ENCODE measurements at places on chromosomes 4 and X. TPM values are rescaled to one million over a fixed set of nuclear protein-coding genes. Genes with fewer than 3 reads are reported as not detected.

The PDCL2 gene
- total RNA-seq, result not detected

The S100G gene
- total RNA-seq, result not detected

The MID1IP1 gene
- 24.3 TPM for total RNA-seq

The CTAG1B gene
- total RNA-seq, result not detected

The PPM1K gene
- 168 TPM for total RNA-seq

The CT45A2 gene
- total RNA-seq, result not detected

The AREG gene
- 26.6 TPM for total RNA-seq

The SMR3B gene
- total RNA-seq, result not detected

The GAGE12H gene
- total RNA-seq, result not detected

The CLCN4 gene
- total RNA-seq, result 15.6 TPM

The TEX13C gene
- total RNA-seq, result not detected

The ZFP42 gene
- total RNA-seq, result not detected

GRCh38 chrX:104195013-104195412 is 28.8 kb downstream of the FAM199X start:
- H3K27me3 ChIP-seq, result no peaks in the 10 kb centered on the region
- no peak for DNase-seq
- peaks cover under 1% of the 10 kb centered on the region for H3K36me3 ChIP-seq
- no peak overlapping the region for H3K27ac ChIP-seq
- no peaks in the 10 kb centered on the region for H3K4me1 ChIP-seq

- H3K4me3 ChIP-seq, result no peak overlapping the region
- no peak overlapping the region for H3K27ac ChIP-seq
- H3K36me3 ChIP-seq, result no peaks in the 10 kb centered on the region
- no peaks in the 10 kb centered on the region for H3K4me1 ChIP-seq
- no peaks in the 10 kb centered on the region for H3K27me3 ChIP-seq
These were observed 605.8 kb upstream of the TENM3 start for GRCh38 chr4:181637186-181638105.

- no peak overlapping the region for H3K27ac ChIP-seq
- DNase-seq, result no peak
- H3K27me3 ChIP-seq, result no peaks in the 10 kb centered on the region
These were observed 151.6 kb downstream of the EMCN start for GRCh38 chr4:100366213-100366612.

- no peaks in the 10 kb centered on the region for H3K4me1 ChIP-seq
- no peaks in the 10 kb centered on the region for H3K36me3 ChIP-seq
- no peak for DNase-seq
- H3K4me3 ChIP-seq, result no peak overlapping the region
These were observed 1973.0 kb upstream of the AGA start for GRCh38 chr4:179415037-179415846.

GRCh38 chr4:36786519-36786918 is 458.0 kb upstream of the NWD2 start:
- H3K27me3 ChIP-seq, result no peaks in the 10 kb centered on the region
- H3K27ac ChIP-seq, result no peak overlapping the region
- no peak overlapping the region for H3K4me3 ChIP-seq

DNA sequence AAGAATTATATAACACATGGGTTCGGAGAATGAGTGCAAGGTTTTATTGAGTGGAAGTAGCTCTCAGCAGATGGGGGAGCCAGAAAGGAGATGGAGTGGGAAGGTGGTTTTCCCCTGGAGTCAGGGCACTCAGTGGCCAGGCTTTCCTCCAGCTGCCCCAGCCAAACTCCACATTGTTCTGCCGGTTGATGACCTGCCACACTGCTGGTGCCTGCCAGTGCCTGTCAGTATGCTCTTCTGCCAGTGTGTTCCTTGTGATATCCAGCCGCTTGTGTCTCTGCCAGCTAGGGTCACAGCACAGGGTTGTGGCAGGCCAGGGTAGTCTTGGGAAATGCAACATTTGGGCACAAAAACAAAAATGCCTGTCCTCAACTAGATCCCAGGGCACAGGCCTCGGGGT is 604.8 kb upstream of the TECRL start:
- no peak overlapping the region for H3K4me3 ChIP-seq
- no peak for DNase-seq
- H3K27me3 ChIP-seq, result no peaks in the 10 kb centered on the region
- no peaks in the 10 kb centered on the region for H3K36me3 ChIP-seq
- no peaks in the 10 kb centered on the region for H3K4me1 ChIP-seq

DNA sequence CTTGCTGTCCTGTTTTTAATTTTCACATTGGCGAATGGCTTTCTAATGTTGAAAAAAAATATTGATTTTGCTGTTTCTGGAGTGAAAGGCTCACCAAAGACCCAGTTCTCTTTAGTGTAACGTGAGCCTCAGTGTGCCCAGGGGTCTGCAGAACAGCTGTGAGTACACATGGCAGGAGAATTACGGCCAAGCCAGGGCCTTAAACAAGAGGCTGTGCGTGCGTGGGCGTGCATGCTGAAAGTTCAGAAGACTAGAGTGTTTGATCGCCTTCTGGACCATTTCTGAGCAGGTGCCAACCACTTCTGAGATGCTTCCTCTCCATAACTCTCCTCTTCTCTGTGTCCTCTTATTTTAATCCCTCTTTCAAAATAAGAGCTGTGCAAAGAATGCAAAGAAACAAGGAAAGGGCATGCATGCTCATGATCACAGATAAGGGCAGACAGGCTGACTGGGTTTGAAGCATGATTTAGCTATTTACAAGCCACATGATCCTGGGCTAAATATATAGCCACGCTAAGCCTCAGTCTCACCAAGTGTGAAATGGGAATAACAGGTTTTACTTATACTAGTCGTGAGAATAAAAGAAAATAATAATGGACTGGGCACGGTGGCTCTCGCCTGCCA is 9.9 kb downstream of the PHEX start:
- no peaks in the 10 kb centered on the region for H3K27me3 ChIP-seq
- H3K36me3 ChIP-seq, result no peaks in the 10 kb centered on the region
- no peak overlapping the region for H3K4me3 ChIP-seq
- H3K27ac ChIP-seq, result no peak overlapping the region

- no peak overlapping the region for H3K27ac ChIP-seq
- H3K36me3 ChIP-seq, result no peaks in the 10 kb centered on the region
- no peaks in the 10 kb centered on the region for H3K27me3 ChIP-seq
- no peak for DNase-seq
- H3K4me3 ChIP-seq, result no peak overlapping the region
These were observed 56.5 kb downstream of the STAG2 start for GRCh38 chrX:124018023-124018422.

- no peak overlapping the region for H3K27ac ChIP-seq
- H3K27me3 ChIP-seq, result no peaks in the 10 kb centered on the region
- H3K36me3 ChIP-seq, result no peaks in the 10 kb centered on the region
- H3K4me1 ChIP-seq, result no peaks in the 10 kb centered on the region
- no peak for DNase-seq
- H3K4me3 ChIP-seq, result no peak overlapping the region
These were observed 5.1 kb downstream of the TIMP1 start for GRCh38 chrX:47587091-47587891.

DNA sequence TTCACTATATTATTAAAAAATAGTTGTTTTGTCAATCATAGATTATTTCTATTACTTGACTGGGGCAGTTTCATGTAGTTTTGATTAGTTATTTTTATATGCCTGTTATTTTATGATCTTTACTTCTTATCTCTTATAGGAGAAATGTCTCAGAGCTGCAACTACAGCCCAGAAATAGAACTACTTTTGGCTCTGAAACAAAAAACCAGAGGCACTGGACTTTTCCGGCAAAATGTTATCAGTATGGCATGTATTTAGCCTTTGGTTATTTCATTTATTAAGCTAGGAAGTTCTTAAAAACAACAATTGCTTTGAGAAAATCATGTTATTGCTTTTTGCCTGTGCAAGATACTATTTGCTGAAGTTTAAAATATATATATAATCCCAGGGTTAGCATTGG is 566.5 kb downstream of the ANKRD50 start:
- no peaks in the 10 kb centered on the region for H3K36me3 ChIP-seq
- no peak overlapping the region for H3K4me3 ChIP-seq
- DNase-seq, result no peak
- H3K27me3 ChIP-seq, result no peaks in the 10 kb centered on the region

- H3K4me3 ChIP-seq, result no peak overlapping the region
- no peaks in the 10 kb centered on the region for H3K36me3 ChIP-seq
- H3K27ac ChIP-seq, result no peak overlapping the region
- peaks cover 4% of the 10 kb centered on the region for H3K27me3 ChIP-seq
These were observed 59.3 kb downstream of the WDFY3 start for GRCh38 chr4:84907145-84907544.

DNA sequence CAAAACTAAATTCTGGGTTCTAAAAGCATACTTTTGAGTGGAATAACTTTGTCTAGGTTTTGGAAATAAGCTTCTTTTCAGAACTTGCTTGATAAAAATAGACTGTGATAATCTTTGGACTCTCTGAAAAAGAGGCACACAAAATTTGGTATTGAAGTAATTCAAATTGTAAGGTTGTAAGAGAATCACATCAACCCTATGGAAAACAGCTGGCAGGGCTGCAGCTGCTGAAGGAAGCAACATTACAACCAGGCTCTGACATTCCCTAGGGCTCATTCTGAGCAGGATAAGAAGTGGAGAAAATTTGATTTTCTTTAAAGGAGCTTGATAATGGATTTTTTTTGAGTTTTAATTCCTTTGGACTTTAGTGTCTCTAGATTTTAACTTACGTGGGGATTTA is 147.6 kb downstream of the FSTL5 start:
- no peaks in the 10 kb centered on the region for H3K4me1 ChIP-seq
- H3K36me3 ChIP-seq, result no peaks in the 10 kb centered on the region
- no peak for DNase-seq
- H3K4me3 ChIP-seq, result no peak overlapping the region

DNA sequence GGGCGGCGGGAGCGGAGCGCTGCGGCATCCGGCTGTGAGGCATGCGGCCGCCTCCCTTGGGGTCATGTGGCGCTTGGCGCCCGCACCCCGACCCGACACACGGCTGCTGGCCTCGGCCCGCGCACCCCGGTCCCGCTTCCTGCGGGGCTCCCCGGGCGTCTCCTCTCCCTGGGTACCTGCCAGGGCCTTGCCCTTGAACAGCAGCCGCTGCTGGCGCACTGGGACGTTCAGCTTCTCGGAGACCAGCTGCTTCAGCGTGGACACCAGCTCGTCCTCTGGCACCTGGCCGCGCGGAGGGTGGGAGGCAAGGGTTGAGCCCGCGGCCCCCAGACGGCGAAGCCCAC is 391 bp downstream of the UBL4A start:
- H3K27ac ChIP-seq, result peak overlapping the region; percentile 86
- H3K36me3 ChIP-seq, result no peaks in the 10 kb centered on the region
- no peaks in the 10 kb centered on the region for H3K4me1 ChIP-seq

GRCh38 chr4:153438916-153439756 is 27.0 kb upstream of the TMEM131L start:
- peak overlapping the region; percentile 40 for H3K27ac ChIP-seq
- H3K27me3 ChIP-seq, result no peaks in the 10 kb centered on the region
- no peaks in the 10 kb centered on the region for H3K36me3 ChIP-seq

DNA sequence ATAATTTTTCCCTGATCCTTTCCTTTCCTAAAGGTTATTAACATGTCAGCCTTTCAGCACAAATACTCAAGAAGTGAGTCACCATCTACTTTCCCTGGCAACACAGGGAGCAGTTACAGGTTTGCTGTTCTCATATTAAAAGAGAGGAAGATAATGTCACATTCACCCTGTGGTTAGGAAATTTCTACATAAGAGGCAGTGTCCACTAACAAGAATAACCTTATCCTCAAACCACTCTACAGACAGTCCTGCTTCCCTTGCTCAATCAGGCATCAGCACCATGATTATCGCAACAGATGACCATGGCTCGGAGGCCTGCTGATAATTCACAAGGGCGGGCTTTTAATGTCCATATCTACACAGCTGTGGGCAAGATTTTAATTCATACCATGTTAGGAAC is 30.9 kb downstream of the RNF150 start:
- no peaks in the 10 kb centered on the region for H3K36me3 ChIP-seq
- H3K27ac ChIP-seq, result peak overlapping the region; percentile 22
- H3K27me3 ChIP-seq, result no peaks in the 10 kb centered on the region
- DNase-seq, result no peak

DNA sequence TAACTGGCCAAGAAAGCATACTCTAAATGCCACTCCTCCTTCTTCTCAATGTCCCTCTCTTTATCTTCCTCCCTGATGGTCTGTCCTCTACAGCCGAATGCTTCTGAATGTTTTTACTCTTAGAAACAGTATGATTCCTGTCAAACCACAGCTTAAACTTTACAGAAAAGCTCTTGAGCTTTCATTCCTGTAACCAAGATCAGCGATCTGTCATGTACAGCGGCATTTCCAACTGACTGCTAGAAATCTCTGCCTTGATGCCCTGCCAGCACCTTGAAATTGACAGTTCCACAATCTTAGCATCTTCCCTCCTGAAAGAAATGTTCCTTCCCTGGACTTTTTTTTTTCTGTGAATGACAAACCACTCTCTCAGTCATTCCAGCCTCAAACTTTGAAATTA is 11.5 kb upstream of the GATB start:
- H3K27me3 ChIP-seq, result no peaks in the 10 kb centered on the region
- H3K4me3 ChIP-seq, result no peak overlapping the region
- H3K27ac ChIP-seq, result no peak overlapping the region
- DNase-seq, result no peak

GRCh38 chr4:122346036-122346435 is 32.8 kb upstream of the ADAD1 start:
- no peak overlapping the region for H3K4me3 ChIP-seq
- H3K36me3 ChIP-seq, result peaks cover 29% of the 10 kb centered on the region
- no peak for DNase-seq
- no peak overlapping the region for H3K27ac ChIP-seq
- H3K27me3 ChIP-seq, result no peaks in the 10 kb centered on the region

DNA sequence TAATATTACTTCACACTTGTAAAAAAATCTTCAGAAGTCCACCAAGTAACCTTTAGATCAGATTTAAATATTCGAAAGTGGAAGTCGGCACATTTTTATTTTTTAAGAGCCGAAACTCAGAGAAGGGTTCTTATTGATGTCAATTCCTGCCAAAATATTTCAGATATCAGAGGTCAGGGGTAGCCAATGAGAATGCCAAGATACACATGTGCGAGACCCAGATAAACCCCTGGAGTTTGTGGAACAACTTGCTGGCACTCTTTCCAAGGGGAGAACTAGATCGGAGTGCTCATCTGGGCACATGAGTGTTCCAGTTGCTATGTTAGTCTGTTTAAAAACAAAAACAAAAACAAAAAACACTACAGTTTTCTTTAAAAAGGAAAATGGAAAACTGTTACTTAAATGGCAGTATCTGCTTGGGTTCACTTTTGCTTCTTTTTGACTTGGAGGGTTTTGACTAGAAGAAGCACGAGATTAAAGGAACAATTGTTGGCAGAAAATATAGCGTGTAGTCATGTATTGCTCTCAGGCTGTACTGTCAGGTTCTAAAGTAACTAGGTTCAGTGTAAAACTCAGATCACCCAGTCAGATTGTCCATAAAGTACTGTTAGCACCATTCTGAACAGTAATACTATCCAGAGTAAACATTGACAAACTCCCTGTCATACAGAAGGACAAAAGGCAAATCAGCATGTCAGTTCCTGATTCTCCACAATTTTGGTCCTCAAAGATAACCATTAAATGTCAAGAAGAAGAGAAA is 188.0 kb upstream of the PACRGL start:
- H3K4me1 ChIP-seq, result no peaks in the 10 kb centered on the region
- peak overlapping the region; percentile 9 for H3K27ac ChIP-seq
- H3K4me3 ChIP-seq, result no peak overlapping the region
- no peaks in the 10 kb centered on the region for H3K27me3 ChIP-seq

GRCh38 chr4:166121897-166122296 is 248.9 kb downstream of the TLL1 start:
- no peak overlapping the region for H3K27ac ChIP-seq
- H3K4me3 ChIP-seq, result no peak overlapping the region
- no peak for DNase-seq
- H3K27me3 ChIP-seq, result no peaks in the 10 kb centered on the region
- H3K36me3 ChIP-seq, result no peaks in the 10 kb centered on the region
- H3K4me1 ChIP-seq, result no peaks in the 10 kb centered on the region

Data from right atrium auricular region (tissue), 2 donors.